Hypothalamus (tissue), 51 donors: ENCODE measurements at places on chromosomes 4 and X.

DNA sequence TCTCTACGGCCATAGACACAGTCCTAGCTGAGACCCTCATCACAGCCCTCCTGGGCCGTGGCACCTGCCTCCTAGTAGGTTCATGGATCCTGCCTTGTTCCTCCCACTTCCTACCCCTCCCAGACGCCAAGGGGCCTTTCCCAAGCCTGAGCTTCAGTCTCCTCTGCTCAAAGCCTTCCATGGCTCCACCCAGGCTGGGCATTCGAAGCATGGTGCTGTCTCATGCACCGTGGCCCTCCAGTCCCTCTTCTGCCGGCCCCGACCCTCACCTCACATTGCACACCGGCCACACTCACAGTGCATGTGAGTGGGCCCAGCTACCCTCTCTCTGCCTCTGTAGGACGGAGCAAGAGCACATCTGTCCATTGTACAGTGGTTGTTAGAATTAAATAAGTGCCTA, 21.7 kb upstream of the KIAA0232 start:
- DNase-seq = no peak

DNA sequence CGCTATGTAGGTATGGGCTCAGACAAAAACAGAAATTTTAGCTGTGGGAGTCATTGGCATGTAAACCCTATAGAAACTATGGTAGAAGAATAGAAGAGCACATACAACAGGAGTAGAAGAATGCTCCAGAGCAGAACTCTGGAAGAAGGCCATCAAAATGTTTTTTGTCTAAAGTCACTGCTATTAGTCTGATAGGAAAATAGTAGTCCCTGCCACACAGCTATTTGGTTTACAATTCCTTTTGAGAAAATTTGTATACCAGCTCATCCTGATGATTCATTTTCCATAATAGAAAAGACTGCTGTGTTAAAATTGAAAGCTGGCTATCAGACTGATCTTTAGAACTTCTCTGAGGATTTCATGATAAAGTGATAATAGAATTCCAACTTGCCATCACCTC, 32.8 kb upstream of the ADAD1 start:
- no peak for DNase-seq

- DNase-seq = no peak
These were observed 1624.7 kb downstream of the ARAP2 start for GRCh38 chr4:34619531-34620162.

- DNase-seq = no peak
These were observed 1584.3 kb downstream of the STIM2 start for GRCh38 chr4:28444886-28445496.

DNA sequence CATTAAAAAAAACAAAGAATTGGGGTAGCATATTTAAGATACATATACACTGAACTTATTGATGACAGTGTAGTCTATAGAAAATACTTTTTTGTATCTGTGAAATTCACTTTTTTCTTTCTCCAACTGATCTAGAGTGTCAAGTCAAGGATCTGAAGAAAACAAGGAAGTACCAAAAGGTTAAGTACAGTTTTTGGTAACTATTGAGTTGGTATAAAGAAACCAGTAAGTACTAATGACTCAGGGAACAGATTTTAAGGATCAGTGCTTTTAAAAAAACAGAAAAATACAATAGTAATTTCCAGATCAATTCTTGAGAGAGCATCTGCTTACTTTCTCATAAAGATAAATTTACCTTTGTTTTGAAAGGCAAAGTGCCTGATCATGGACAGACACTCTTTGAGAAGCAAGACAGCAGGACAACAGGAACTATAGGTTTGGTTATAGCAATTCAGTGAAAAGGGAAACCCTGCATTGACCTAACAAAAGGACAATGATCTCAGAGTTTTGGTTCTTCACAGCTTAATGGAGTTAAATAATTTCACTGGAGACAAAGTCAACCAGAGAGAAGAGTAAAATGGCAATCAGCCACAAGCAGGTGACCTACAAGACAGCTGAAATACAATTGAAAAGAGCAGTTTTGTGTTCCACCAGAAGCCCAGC, 23.4 kb downstream of the TRMT10A start:
- DNase-seq = no peak

GRCh38 chrX:150573702-150574101, 5.3 kb downstream of the MTM1 start:
- DNase-seq = no peak

GRCh38 chr4:52366621-52367020, 292.5 kb downstream of the USP46 start:
- DNase-seq = no peak

GRCh38 chr4:3417448-3417847, 24.3 kb upstream of the HGFAC start:
- DNase-seq = no peak

GRCh38 chrX:149909324-149910177, 19.8 kb upstream of the HSFX4 start:
- no peak for DNase-seq

DNA sequence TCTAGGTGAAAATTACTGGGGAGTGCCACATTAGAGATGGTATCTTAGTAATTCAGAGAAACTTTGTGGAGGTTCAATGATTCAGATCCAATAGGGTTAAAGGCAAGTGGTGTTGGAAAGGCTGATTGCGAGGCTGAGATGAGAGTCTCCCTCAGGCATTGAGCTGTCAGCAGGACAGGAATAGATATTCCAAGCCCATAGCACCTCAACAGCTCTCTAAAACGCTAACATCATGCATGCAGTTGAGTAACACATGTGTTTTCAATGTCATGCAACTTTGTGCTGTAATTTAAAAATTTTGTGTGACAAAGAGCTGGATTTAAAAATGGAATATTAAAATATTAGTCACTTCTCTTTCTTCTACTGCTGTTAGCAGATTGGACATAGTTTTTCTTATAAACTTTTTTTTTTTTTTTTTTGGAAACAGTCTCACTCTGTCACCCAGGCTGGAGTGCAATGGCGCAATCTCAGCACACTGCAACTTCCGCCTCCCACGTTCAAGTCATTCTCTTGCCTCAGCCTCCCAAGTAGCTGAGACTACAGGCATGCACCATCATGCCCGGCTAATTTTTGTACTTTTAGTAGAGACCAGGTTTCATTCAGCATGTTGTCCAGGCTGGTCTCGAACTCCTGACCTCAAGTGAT, 173.5 kb upstream of the C1QTNF7 start:
- no peak for DNase-seq
